ENCODE measurements at places on chromosomes 1 and 21. TPM values are rescaled to one million over a fixed set of nuclear protein-coding genes. Genes with fewer than 3 reads are reported as not detected.
A peak's percentile ranks its signal among the peaks of the same experiment; 100 is the strongest.

- DNase-seq: no peak
These were observed 49.7 kb upstream of the GFI1 start for GRCh38 chr1:92536211-92536979.

GRCh38 chr1:71557138-71557537 lies 476.3 kb upstream of the ZRANB2 start:
- DNase-seq: no peak

GRCh38 chr21:33543505-33544129 lies 779 bp downstream of the SON start:
- peak; percentile 84 for DNase-seq

DNA sequence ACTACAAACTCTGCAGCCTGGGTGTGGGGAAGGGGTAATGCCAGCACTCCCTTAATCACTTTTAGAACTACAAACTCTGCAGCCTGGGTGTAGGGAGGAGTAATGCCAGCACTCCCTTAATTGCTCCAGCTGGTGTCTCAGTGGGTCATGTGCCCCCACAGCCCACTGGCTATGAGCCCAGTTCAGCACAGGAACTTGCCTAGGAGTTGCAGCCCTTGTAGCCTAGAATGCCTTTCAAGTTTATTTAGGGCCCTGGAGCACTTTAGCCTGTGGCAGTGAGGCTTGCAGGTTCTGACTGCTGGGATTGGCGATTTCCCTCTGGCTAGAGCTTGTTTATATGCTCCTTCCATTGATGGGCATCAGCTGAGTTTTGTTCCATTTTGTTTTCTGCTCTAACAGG lies 17.1 kb downstream of the VN1R5 start:
- no peak for DNase-seq

- no peak for DNase-seq
These were observed 15.6 kb downstream of the TRAPPC10 start for GRCh38 chr21:44027607-44028286.

DNA sequence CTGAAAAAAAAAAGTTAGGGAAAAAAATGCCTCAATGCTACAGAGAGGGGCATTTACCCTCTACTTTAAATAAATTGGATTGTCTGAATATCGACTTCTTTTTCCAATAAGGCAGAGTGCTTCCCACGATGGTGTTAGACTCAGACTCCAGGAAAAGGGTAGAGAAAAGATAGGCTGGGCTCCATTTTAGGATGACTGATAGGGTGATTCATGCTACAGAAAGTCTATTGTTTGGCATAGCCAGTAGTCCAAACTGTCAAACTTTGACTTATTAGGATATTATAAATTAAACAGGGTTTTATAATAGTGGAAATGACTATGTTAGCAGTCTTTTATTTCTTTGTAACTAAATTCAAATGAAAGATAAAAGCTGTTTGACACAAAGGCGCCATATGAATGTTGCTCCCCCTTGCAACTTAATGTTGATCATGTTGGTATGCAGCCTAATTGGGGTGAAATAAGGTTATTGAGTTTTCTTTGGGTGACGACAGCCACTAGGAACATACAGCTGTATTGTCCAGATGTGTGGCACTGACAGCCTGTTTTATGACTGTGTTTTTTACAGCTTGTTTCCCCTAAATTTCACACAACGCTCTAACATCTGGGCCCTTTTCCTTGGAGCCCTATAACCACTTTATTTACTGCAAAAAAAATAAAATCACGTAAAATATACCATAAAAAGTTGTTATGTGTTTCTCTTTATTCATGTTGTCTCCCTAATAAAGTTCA lies 69.3 kb downstream of the SPAG17 start:
- DNase-seq: no peak

DNA sequence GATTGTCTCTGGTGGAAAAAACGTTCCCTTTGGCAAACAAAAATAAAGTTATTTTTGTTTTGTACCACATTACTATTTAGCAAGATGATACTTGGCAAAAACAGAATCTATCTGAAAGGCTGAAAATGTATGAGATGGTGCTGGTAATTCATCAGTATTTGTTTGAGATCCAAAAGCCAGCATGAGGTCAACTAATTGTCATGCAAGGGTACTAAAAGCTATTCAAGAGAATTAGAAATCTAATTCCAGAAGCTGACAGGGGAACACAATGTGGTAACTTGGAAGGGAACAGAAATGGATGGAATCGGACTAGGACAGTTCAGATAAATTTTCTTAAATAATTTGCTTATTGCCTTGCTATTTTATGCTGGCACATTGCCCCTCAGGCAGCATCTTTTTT lies 263.8 kb downstream of the KCNT2 start:
- DNase-seq: no peak

AADACL3 gene
- not detected for total RNA-seq

NBPF20 gene
- total RNA-seq: 2.4 TPM

RSPH1 gene
- 18.1 TPM for total RNA-seq

CR1L gene
- 1.3 TPM for total RNA-seq
